ENCODE measurements at places on chromosomes 2 and 18. TPM values are rescaled to one million over a fixed set of nuclear protein-coding genes. Genes with fewer than 3 reads are reported as not detected.

DNA sequence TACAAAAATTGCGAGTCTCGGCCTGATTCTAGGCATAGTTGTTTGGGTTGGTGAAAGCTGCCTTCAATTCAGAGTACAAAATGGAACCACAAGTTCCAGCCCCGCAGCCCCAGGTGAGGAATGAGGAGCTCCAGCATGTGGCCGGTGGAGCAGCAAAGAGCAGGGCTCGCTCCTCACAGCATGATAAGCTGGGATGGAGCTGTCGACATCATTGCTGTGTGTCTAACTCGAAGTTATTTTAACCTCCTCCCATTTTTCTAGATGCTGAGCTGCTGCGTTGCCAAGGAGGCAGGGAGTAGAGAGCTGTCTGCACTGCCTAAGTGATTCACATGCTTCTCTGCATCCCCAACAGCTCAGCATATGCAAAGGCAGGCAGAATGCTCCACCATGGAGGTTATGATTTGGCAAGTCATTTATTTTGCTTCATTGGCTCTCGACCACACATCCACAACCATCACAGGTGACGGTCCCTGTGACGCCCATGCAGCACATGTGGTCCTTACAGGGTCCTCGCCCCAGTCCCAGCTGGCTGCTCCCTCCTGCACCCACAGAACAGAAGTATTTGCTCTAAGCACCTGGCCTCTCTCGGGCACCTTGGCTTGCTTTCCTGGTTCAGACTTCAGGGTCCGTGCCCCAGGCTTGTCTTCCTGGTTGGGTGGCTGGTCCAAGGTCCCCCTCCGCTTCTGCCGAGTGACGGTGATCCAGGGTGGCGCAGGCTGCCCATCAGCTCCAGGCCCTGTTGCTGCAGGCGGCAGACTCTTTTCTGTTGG lies 66.0 kb upstream of the MGAT4A start:
- no peak for DNase-seq

- no peak for DNase-seq
Observed at GRCh38 chr2:217903142-217903858, 99.5 kb downstream of the TNS1 start.

DNA sequence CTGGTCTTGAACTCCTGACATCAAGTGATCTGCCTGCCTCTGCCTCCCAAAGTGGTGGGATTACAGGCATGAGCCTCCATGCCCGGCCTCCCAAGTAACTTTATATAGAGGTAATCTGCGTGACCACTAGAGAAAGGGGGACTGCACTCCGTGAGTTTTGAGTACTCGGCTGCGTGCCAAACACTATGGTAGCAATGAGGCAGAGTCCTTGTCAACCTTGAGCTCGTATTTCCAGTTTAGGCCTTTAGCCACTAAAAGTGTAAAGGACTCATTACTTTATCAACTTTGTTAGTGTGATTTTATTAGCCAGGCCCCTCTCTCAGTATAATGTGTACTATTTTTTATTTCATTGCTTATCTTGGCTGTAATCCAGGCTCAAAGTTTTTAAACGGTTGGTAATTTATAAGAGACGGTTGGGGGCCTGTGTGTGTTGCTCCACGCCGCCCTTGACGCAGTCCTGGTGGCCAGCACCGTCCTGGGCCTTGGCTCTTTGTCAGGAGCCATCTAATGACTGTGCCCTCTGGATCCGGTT lies 56.2 kb downstream of the ZCCHC2 start:
- no peak for DNase-seq

Gene DPP4
- polyA plus RNA-seq, result 61.0 TPM

Gene CD226
- polyA plus RNA-seq, result 0.04 TPM

Gene DLX2
- polyA plus RNA-seq, result 0.24 TPM

DNA sequence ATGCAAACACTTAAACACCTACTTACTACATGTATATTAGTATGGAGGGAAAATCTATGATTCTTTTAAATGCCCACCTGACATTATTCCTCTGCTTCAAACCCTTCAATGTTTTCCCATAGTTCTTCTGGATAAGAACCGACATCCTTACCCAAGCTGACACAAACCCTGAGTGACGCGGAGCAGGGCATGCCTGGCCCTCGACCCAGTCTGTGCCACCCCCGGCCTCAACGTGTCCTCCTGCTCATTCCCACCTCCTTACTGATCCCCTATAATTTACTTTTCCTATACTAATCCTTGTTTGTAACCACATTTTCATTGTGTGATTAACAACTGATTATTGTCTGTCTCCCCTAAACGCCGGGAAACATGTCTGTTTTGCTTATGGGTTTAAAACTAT lies 17.5 kb downstream of the KIDINS220 start:
- no peak for DNase-seq

GRCh38 chr2:18546567-18546966 lies 13.9 kb downstream of the RDH14 start:
- DNase-seq, result no peak

DNA sequence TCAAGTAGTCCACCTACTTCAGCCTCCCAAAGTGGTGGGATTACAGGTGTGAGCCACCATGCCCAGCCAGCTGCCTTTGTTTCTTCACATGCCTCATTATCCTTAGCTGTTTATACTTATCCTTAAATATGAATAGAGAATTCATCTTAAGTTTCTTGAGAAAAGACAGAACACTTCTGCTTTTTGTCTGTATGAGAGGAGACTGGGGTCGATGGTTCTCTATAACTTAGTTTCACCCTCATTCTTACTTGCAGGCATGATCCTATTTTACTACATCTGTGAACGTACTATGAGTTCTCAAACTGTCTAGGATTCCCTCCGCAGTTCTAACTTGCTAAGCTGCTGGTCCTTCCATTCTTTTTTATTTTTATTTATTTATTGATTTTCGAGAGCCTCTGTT lies 20.4 kb downstream of the PPM1B start:
- DNase-seq, result no peak

GRCh38 chr2:71526141-71526540 lies 72.8 kb downstream of the DYSF start:
- no peak for DNase-seq

- DNase-seq, result no peak
Observed at GRCh38 chr2:204491528-204491927, 53.7 kb upstream of the PARD3B start.

Gene CFC1
- polyA plus RNA-seq, result not detected

DNA sequence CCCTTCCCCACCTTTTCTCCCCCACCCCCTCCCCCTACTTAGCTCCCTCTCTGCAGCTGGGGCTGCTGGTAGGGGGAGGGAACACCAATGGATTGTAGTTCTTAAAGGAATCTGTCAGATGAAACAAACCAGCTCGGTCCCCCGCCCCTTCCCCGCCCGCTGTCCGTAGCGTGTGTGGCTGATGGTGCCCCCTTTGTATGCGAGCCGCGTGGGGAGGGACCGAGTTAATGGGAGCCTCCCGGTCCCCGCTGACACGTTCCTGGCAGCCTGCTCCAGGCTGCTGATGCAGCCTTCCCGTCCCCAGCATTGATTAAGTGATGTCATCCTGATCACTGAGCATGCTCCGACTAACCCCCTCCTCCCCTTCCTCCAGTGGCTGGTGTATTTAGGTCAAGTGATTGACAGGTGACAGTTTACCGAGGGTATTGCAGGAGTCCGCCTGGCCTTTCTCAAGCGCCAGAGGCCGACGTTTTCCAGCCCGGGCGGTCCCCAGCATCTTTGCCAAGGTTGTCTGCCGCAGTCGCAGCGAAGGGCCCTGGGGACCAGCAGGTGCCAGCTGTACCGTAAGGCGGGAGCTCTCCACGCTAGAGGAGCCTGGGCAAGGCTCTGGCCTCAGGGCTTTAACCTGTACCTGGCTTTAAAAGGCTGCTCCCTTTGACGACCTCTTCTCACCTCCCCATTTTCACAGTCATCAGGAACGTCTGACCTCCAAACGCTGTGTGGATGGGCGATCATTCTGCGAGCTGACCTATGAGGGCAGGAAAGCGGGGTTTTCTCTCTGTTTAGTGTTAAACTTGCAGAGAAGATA lies 1.8 kb downstream of the KIF5C start:
- DNase-seq, result no peak

DNA sequence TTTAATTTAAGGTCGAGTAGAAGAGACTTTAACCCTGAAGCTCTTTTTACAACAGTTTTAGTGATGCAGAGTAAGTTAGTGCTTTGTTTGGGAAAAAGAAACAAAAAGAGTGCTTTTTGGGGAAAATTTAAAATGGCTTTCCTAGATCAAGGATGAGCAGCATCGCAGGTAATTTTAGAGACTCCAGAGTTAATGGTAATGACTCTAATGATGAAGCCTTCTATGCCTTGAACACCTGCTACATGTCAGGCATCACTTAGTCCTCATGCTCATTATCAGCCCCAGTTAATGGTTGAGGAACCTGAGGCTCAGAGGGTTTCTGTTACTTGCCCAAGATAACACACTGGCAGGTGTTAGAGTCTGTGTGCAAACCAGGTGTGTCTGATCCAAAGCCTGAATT lies 167.8 kb downstream of the ACOXL start:
- no peak for DNase-seq

GRCh38 chr2:12490641-12491040 lies 226.1 kb upstream of the TRIB2 start:
- DNase-seq, result no peak

- no peak for DNase-seq
Observed at GRCh38 chr2:125310657-125311364, 1285.7 kb downstream of the CNTNAP5 start.

DNA sequence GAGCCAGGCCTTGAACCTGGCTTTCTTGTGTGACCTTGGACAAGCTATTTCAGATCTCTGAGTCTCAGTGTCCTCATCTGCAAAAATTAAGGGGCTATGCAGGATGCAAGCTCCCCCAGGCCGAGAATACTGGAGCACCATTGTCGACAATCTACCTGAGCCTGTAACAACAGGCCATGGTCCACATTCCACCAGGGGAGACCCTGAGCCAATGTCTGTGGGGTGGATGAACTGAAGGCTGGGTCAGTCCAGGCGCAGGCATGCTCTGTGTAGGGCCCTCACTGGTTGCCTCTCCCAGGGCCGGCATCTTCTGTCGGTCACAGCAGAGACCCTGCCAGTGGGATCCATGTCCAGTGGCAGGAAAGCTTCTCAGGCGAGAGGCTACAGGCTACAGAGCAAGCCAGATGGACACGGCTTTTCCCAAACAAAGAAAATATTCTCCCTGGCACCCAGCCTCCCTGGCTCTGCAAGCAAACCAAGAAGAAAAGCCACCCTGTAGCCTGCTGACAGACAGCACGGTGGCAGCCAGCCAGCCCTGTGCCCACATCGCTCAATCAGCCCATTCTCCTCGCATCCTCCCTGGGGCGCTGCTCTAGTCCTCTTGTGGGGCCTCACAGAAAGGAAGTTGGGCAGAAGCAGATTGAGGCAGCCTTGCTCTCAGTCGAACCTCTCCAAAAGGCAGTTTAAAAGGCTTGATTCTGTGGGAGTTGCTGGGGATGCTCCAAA lies 48.7 kb upstream of the FZD7 start:
- DNase-seq, result no peak

Gene PROM2
- polyA plus RNA-seq, result 0.12 TPM

- no peak for DNase-seq
Observed at GRCh38 chr2:189142893-189143759, 36.4 kb downstream of the COL5A2 start.

Data from AG04450 (cell line).